ENCODE measurements at places on chromosomes 7 and 10.

- no peak for DNase-seq
Measured at GRCh38 chr10:122363722-122364463, 10.6 kb upstream of the PLEKHA1 start.

DNA sequence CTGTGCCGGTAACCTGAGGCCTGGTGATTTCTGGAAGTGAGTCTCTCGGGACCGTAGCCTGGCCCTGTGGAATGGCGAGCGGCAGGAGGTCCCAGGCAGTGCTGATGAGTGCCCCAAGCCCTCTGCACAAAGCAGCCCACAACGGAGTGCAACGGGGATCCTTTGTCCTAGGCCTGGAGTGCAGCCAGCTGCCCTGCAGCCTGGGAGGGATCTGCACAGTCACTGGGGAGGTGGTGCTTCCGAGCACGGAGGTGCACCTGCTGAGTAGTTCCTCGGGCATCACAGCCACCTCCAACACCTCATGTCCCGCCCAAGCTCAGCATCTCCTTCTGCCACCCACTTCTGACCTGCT is 162.8 kb upstream of the ZMIZ1 start:
- no peak for DNase-seq

DNA sequence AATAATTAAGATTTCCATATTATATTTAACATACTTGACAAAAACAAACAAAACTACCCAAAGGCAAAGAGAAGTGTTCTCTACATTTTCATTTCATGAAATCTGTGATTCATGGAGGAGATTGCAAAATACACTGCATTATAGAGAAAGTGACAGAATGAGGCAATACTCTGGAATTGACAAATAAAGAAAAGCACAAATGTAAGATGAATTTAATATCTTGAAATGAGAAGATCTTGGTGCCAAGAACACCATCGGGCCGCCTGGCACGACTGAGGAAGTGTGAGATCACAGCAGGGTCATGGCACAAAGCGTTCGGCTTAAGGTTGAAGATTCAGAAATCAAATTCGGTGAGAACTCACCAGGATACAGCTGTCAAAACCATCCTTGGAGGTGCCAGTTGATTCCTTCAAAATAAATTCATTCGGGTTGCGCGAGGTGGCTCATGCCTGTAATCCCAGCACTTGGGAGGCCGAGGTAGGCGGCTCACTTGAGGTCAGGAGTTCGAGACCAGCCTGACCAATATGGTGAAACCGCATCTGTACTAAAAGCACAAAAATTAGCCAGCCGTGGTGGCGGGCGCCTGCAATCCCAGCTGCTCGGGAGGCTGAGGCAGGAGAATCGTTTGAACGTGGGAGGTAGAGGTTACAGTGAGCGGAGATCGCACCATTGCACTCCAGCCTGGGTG is 174.0 kb upstream of the PFKP start:
- DNase-seq: no peak

DNA sequence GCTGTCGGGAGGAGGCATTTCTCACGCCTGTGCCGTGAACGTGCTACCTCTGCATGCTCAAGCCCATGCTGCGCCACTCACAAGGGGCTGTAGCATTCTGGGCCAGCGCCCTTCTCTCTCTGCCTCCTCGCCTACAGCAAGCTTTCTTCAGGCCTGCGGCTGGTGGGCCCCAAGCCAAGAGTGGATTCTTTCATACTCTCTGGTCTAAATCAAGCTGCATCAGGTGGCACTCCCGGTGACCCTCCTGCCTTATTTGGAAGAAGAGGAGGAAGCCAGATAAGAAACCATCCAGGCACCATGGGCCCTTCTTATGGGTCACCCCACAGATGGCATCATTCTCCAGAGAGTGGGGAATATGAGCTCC is 86.7 kb upstream of the DUSP5 start:
- no peak for DNase-seq

DNA sequence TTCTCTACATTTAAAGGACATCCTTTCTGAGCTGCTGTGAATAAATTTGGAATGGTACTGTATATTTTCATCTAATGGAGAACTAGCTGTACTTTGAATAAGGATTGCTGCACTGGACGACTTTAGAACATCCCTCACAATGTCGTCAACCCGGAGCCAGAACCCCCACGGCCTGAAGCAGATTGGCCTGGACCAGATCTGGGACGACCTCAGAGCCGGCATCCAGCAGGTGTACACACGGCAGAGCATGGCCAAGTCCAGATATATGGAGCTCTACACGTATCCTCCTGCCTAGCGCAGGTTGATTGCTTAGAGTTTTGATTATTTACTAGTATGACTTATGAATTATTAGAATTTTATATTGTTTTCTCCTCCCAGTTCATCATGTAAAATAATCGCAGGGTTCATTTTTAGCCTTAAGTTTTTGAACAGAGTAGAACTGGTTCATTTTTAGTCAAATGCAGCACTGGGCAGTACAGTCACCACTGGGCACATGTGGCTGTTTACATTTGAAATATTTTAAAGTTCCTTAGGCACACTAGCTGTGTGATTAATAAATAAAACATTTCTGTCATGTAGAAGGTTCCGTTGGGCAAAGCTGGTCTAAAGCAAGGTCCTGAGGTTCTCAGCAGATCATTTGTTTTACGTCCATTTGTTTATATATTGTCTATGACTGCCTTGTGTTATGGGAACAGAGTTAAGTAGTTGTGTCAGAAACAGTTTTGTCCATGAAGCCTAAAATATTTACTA is 31.5 kb downstream of the CUL1 start:
- no peak for DNase-seq

DNA sequence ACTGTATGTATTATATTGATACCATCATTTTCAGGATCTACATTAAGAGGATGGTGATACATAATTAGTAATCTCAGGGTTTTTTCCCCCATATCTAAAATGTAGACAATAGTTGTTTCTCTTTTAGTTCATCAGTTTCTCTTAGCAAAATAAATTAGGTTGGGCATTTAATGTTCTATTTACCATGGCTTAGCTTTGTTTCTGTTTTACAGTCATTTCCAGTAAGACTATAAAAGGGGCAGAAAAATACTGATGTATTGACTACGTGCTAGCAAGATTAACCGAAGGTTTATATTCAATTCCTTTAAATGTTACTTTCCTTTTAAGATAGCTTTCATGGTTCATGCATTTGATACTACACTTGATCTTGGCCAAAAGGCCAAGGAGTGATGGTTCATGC is 26.2 kb downstream of the SUV39H2 start:
- DNase-seq: no peak

DNA sequence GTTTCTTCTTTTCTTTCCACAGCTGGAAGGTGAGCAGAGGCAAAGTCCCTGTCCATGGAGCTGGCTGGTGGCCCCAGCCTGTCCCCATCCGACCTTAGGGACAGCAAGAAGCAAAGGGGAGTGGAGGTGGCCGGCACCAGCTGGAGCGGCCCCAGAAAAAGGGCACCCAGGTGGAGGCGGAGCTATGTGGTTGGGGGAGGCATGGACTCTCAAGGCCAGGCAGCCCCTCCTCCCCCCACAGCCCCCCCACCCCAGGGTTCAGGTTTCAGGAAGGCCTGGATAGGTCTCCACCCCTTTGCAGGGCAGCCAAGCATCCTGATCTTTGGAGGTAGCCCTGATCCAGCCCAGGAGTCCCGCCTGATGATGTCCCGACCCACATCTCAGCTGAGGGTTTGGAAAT is at the start of gene SSC4D:
Gene SSC4D (minus strand): TSS at position 161 of the 400 bp plus-strand sequence. CDS start 5,258 bp downstream, outside the sequence.
- no peak for DNase-seq

All from cortex of kidney (tissue), 1 donor.